ENCODE measurements at places on chromosomes 3 and 15.

GRCh38 chr15:73482166-73482565 lies 39.2 kb downstream of the REC114 start:
- DNase-seq = no peak

DNA sequence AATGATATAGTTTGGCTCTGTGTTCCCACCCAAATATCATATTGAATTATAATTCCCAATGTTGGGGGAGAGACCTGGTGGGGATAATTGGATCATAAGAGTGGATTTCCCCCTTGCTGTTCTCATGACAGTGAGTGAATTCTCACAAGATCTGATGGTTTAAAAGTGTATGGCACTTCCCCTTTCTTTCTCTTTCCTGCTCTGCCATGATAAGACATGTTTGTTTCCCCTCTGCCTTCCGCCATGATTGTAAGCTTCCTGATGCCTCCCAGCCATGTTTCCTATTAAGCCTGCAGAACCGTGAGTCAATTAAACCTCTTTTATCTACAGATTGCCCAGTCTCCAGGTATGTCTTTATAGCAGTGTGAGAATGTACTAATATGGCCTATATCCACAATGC lies 126.7 kb upstream of the GMNC start:
- no peak for DNase-seq

GRCh38 chr3:38238416-38239008 lies 27.1 kb upstream of the SLC22A13 start:
- DNase-seq = no peak

DNA sequence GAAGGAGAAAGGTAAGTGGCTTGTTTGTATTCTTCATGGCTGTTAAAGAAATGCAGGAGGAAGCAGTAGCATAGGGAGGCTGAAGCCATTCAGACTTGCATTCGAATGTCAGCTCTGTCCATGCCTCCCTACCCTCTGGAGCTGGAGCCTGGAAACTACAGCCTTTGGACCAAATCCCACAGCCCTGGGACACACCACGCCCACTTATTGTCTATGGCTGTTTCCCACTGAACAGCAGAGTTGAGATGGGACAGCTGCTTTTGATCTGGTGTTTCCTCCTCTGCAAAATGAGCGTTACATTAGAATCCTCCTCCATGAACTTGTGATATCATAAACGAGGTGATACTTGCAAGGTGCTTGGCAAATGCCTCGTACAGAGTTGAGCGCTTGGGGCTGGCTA lies 3.6 kb downstream of the FAM107A start:
- DNase-seq = no peak

DNA sequence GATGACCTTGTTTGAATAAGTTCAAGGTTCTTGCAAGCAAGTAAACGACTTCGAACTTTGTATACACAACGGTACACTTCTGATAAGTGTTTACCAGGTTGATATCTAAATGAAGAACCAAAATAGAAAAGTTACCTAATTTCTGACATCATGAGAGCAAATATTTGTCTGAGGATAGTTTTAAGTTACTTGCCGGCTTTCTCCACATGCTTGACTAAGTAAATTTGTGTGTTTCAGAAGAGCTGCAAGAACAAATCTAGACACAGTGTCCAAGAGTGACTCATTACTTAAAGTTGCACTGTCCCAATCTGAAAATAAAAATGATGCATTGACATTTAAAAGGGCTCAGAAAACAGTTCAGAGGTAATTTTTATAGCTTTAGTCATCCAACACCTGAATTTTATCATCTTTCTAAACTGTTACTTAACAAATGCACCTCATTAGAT lies 115.1 kb downstream of the HERC1 start:
- no peak for DNase-seq

DNA sequence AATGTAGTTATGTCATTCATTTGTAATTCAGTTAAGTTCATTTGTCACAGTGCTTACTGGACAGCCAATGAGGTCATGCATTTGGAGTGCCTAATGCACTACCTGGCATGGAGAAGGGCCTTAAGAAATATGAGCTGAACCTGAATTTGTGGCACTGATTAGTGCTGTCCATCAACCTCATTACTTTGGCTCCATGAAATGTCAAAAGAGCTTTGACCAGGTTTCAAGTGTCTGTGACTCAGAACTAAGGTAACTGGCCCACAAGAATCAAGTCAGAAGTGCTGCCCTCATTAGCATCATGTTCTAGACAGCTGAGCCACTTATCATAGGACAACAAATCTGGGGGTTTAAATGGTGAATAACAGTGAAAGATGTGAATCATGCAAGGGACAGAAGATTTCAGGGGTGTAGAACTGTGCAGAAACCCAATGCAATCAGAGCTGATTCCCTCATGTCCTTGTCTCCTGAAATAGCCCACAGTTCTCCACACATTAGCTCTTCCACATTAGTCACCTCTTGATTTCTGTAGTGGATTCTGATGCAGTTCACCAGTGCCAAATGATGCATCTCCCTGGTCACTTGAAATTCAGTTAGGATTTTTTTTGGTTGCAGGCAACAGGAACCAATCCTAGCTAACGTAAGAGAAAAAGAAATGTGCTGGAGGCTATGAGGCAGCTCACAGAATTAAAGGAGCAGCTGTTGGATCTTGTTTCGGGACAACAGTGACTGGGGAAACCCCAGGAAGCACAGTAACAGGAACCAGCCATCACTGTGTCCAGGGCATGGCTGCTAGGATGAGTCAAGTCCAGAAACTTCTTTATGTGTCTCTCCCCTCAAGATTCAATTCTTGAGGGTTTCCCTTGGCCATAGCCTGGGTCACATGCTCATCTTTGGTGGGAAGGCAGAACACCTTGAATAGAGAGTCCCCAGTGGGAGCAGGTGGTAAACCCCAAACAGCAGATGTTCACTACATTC lies 38.7 kb downstream of the CHST2 start:
- DNase-seq = no peak
